ENCODE measurements at places on chromosomes 6 and 20. TPM values are rescaled to one million over a fixed set of nuclear protein-coding genes. Genes with fewer than 3 reads are reported as not detected.

The TPX2 gene
- 137 TPM for total RNA-seq

The PKIB gene
- 0.65 TPM for total RNA-seq

- DNase-seq: no peak
- H3K27me3 ChIP-seq: no peaks in the 10 kb centered on the region
- peaks cover 22% of the 10 kb centered on the region for H3K4me1 ChIP-seq
- H3K27ac ChIP-seq: no peak overlapping the region
- H3K36me3 ChIP-seq: no peaks in the 10 kb centered on the region
These were observed 12.1 kb upstream of the SRC start for GRCh38 chr20:37333848-37334318.

The HLA-DOB gene
- 1.5 TPM for total RNA-seq

GRCh38 chr6:31958412-31958740 is 395 bp downstream of the NELFE start:
- H3K27ac ChIP-seq: peak overlapping the region; percentile 96
- H3K4me3 ChIP-seq: peak overlapping the region; percentile 91
- peaks cover 45% of the 10 kb centered on the region for H3K4me1 ChIP-seq
- peaks cover 65% of the 10 kb centered on the region for H3K36me3 ChIP-seq
- DNase-seq: no peak
